ENCODE measurements at places on chromosomes 6 and 20.

GRCh38 chr6:168155193-168155592 lies 76.2 kb upstream of the FRMD1 start:
- DNase-seq = peak; percentile 45

DNA sequence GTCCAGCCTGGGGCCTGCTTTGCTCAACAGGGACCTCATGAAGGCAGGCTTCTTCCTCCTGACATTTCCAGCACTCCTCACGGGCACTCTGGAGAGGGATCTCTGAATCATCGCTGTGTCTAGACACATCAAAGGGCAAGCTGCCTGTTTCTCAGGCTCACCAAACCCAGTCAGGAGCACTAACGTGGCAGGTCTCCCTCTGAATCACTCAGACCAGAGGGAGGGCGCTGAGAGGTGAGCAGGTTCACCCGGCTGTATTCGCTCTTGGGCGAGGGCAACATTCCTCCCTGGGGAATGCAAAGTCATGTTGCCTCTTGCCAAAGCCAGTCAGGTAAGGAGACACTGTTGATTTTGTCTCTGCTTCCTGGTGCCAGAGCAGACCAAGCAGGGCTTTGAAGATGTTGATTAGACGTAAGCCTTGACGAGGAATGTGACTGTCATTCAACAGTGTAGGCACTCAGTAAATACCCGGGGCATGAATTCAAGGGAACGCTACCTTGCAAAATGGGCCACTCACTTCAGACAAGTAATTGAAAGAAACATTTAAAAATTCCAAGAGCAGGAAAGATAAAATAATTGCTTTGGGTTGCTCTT lies 50.1 kb downstream of the CYP24A1 start:
- DNase-seq = peak; percentile 87

DNA sequence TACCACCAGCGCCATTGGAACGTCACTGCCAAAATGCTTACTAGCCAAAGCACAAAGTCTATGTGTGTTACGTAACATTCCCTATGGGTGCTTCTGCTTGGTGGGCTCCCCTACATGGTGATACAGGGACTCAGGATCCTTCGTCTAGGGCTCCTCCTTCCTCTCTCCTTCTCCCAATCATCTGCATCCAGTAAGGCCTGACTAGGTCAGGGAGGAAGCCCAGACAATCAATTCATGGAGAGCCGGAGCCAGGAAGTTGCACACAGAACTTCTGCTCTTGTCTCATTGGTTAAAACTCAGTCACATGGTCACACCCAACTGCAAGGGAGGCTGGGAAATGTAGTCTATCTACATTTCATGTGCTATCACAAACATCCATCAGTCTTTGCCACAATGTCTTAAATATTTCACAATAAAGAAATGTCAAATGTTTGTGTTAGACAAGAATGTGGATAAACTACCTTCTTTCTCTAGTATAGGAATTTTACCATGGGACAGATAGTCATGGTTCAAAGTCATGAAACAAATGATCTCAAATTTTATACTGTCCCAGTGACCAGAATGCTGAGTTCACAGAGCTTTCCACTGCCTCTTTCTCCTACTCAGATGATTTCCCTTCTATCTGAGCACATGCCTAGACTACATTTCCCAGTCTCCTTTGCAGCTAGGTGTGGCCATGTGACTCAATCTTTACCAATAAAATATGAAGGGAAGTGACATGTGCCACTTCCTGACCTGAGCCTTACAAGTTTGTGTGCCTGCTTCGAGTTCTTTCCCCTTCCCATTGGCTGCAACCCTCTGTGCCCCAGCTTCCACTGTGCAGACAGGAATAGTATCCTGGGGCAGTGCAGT lies 9.3 kb upstream of the KCNK15 start:
- no peak for DNase-seq

DNA sequence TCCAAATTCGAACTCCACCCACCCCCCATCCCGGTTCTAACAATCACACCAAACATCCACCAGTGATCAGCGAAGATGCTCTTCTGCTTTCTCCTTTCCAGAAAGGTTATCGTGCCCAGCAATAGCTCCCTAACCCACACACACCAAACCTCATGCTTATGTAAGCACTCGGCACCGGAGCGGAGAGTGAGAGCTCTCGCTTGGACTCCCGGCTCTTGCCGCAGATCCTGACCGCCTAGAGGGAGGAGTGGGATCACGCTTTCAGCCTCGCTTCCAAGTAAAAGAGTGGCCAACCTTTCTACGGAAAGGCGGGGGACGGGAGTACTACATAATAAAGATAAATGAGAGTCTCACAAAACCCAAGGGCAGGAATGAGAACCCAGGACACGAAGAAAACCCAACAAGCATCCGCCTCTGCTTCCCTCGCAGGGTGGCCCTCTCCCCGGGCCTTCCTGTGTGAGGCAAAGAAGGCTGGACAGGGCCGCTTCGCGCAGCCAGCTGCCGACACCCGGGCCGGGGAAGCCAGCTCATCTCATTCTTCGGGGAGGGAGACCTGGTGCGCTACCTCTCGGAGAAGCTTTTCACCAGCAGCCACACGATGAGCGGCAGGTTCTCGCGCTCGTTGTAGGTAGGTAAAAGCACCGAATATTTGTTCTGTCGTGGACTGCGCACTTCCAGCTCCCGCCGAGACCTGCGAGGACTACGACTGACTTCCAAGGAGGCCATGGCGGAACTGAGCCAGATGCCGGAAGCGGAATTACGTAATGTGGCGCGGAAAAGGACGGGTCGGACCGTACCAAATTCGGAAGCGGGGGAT lies at the start of gene DPM1:
Gene DPM1 (minus strand): TSS at position 735 of the 817 bp plus-strand sequence. CDS start 9 bp downstream, at position 726.
- DNase-seq = no peak

DNA sequence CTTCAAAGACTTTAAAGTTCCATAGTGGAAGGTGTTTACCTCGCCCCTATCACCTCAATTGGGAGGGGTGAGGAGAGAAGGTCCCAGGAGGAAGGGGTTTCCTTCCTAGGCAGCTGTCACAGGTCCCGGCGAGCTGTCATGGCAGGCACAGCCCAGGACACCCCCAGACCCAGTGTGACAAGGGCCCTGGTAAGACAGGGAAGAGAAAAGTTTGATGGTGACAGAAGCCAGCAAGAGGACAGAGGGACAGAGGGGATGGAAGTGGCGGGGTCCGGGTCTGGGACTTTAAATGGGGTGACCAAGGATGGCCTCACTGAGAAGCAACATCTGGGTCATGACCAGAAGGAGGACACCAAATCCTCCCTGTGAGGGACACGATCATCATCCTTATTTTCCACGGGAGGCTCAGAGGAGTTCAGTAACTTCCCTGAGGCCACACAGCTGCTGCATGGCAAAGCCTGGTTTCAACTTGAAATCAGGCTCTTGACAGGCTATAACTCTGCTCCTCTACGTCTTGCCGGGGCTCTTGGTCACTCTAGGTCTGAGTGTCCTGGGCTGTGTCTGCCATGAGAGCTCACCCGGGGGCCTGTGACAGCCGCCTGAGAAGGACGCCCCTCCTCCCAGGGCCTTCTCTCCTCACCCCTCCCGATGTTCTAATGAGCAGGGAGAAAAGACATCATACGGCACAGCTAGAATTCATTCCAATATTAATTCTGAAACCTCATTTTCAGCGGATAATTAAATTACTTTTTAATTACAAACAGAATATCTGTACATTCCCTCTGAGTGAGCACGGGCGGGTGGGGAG lies 222.2 kb downstream of the PREX1 start:
- DNase-seq = no peak

DNA sequence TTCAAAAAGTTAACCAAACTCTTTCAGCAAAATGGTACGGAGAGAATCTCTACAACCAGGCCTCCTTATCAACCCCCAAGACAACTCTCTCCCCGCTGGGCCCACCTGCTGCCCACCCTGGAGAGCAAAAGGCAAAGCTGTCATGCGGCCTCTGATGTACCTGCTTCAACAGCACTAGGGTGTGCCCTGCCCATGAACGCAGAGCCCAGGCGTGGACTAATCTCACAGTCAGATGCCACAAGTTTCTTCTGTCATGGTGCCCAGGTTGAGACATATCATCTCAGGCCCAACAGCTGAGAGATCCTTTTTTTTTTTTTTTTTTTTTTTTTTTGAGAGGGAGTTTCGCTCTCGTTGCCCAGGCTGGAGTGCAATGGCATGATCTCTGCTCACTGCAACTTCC lies 26.3 kb downstream of the SLC2A4RG start:
- DNase-seq = no peak

DNA sequence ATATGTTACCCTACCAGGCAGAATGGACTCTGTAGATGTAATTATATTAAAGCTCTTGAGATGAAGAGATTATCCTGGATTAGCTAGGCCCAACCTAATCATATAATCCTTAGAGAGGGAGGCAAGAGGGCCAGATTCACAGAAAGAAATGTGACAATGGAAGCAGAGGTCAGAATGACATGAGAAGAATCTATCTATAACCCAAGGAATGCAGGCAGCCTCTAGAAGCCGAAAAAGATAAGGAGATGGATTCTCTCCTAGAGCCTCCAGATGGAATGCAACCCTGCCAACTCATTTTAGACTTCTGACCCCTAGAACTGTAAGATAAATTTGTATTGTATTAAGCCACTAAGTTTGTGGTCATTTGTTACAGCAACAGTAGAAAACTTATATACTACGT lies 12.3 kb downstream of the PXT1 start:
- DNase-seq = no peak

DNA sequence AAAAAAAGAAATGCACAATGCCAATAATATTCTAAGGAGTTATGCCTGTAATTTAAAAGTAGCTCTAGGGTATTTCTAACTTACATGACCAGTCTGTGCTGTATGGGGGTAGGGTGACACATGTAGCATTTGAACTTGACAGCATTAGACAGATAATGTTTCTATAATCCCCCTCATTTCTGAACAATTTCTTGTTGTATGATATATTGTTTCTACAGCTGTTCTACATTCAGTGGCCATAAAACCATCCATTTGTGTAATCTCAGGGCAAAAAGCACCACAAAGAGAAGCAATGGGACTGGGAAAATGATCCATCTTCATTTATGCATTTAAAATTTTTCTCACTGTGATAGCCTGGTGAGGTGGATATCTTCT lies 767.8 kb downstream of the TFAP2A start:
- DNase-seq = no peak

DNA sequence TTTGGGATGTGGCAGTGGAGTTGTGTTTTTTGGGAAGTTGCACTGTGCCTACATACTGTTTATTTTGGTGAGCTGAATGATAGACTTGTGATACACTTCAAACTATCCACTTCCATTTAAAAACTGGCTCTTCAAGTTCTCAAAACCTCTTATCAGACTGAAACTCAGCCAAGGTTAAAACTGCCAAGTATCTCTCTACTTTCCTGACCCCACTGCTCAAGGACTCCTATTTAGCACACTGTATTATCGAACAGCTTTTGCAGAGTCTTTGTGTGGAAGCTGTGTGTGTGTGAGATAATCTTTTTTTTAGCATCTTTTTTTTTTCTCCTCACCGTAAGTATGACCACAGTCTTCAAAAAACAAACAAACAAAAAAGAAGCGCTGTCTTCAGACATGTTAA lies 21.1 kb downstream of the STX11 start:
- DNase-seq = no peak

DNA sequence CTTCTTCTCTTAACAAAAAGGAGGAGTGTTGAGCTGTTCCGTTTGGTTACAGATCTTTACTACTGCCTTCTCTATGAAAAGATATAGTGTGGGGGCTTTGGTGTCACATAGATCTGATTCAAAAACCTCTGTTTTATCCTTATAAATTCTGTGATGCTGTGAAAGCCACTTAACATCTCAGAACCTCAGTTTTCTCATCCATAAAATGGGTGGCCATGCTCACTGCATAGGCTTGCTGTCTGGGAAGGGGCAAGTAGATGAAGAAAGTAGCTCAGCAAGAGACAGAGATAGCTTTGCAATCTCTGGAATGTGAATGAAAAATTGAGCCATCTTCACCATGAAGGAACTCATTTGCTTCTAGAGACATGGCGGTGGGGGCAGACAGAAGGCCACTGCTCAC lies 31.6 kb upstream of the RNF24 start:
- DNase-seq = no peak

GRCh38 chr20:24744747-24745146 lies 204.3 kb upstream of the CST7 start:
- no peak for DNase-seq

GRCh38 chr20:59004763-59005522 lies 2.1 kb downstream of the CTSZ start:
- no peak for DNase-seq

DNA sequence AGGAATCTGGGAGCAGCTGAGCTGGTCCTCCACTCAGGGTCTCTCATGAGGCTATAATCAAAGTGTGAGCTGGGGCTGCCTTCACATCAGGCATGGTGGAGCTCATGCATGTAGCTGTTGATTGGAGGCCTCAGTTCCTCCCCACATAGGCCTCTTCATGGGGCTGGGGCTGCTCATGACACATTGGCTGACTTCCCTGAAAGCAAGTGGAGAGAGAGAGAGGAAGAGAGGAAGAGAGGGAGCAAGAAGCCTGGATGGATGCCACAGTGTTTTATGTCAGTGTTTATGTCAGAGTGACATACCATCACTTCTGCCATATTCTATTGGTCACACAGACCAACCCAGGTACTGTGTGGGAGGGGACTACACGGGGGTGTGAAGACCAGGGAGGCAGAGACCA lies 43.8 kb downstream of the EYA2 start:
- DNase-seq = no peak

DNA sequence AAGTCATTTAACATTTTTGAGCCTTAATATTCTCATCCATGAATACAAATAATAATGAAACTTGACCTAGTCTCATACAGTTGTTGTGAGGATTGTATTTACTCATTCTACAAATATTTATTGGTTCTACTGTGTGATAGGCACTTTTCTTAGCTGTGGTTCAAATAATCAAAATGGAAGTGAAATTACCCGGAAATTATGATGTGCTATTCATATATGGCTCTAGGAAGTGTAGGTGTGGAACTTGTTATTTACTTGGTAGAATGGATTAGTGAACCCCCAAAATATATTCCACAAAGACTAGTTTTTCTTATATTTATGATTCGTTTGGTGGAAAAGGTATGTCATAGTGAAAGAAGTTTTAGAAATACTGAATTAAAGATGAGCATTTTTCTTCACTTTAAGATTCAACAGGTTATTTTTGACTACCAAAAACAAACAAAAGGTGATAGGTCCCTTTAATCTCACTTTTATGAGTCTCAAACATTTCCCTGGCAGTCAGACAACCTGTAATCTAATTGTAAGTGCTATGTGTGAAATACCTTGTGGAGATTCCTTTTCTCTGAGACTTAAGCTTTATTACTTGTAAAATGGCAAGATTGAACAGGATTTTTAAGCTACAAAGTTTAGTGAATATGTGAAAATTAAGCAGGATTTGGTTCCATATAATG lies 77.8 kb downstream of the STXBP5 start:
- no peak for DNase-seq

DNA sequence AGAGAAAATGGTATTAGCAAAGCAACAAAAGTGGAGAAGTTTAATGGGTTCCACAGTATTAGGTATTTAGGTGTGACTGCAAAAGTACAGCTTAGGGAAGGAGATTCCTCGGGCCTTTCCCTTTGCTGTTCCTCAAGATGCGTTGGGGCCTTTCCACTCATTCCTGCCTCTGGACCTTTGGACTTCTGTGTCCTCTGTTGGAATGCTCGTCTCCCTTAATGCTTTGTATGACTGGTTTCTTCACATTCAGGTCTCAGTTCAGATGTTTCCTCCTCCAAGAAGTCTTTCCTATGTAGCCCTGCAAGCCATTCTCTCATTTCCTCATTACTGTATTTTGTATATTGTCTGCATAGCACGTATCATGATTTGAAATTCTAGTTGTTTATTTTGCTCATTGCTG lies 39.6 kb downstream of the CTNNBL1 start:
- no peak for DNase-seq

GRCh38 chr6:152463164-152463563 lies 174.0 kb downstream of the SYNE1 start:
- DNase-seq = no peak

GRCh38 chr20:4490045-4490444 lies 231.7 kb upstream of the PRND start:
- DNase-seq = no peak

- DNase-seq = no peak
These were observed 22.0 kb downstream of the RANBP9 start for GRCh38 chr6:13689511-13690256.
